ENCODE measurements at places on chromosomes 7 and 10.

DNA sequence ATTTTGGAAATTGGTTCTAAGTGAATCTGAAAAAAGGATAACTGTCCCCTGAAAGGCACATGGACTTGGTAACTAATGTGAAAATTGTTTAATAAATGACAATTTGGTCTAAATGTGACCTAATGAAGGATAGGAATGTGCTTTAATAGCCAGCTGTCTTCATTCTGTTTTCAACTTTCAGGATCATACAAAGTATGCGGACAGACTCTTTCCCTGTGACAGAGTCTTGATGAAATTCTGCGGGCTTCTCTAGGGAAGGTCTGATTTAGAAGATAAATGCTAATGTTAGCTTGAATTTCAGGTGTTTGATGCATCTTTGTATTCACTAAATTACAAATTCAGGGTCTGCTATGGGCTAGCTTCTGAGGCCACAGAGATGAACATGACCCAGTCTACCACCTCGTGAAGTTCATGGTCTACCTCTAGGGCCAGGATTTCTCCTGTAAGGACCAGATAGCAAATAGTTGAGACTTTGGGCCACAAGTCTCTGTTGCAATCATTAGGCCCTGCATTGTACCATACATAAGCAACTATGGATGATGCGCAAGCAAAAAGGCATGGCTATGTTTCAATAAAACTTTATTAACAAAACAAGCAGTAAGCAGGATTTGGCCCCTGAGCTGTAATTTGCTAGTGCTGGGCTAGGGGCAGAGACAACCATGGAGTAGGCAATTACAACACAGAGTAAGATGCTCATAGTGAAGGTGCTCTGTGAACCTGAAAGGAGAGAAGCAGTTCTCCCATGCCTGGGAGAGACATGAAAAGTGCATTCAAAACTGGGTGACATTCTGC is 368.6 kb downstream of the INHBA start:
- DNase-seq, result no peak

- no peak for DNase-seq
Observed at GRCh38 chr10:108688314-108688713, 1235.0 kb downstream of the XPNPEP1 start.

- DNase-seq, result no peak
Observed at GRCh38 chr10:94008526-94008925, 14.8 kb downstream of the PLCE1 start.

GRCh38 chr10:32972460-32972859 is 14.4 kb upstream of the ITGB1 start:
- DNase-seq, result no peak

DNA sequence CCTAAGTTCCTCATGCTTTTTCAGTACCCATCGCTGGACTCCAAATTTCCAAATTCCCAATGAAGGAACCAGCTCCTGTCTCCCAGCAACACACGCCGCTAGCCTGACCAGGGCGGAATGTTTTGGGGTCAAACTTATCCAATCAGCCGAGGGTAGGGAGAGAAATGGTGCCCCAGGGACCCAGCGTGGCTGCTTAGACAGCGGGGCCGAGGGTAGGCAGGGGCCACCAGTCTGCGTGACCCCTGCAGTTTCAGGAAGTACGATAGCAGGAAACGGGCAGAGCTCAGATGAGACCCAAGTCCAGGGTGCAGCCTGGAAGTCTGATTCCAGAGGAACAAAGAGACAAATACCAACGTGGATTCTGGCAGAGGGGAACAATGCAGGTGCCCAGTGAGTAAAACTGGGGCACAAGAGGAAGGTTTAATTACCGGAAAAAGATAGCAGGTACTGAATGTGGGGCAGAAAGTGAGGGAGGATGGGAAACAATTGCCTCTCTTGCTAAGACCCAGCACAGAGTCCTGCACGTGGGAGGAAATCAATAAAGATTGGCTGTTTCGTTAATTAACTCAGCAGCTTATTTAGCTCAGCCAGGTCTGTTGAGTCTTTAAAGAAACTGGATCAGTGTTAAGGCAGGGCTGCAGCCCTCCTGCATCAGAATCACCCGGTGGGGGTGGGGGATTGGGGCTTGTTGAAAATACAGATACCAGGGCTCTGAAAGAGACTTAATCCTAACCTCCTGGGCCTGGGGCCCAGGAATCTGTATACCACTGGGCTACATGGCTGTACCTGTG is 50.4 kb upstream of the NFE2L3 start:
- no peak for DNase-seq

GRCh38 chr10:127035827-127036226 is 130.6 kb downstream of the DOCK1 start:
- DNase-seq, result no peak

DNA sequence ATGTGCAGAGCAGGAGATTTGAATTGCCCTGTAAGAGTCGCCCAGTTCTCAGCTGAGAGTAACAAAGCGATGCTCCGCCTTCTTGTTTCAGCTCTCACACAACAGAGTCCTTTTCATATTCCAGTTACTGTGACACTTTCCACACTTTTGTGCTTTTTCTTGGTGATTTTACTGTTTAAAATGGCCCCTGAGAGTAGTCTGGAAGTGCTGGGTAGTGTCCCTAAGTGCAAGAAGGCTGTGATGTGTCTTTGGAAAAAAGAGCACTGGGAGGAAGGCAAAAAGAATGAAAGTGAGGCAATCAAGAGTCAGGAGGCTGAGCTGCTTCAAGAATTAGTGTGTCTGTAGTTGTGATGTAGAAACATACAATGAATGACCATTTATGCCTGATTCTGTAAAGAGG is 201.2 kb upstream of the SEMA3E start:
- no peak for DNase-seq

DNA sequence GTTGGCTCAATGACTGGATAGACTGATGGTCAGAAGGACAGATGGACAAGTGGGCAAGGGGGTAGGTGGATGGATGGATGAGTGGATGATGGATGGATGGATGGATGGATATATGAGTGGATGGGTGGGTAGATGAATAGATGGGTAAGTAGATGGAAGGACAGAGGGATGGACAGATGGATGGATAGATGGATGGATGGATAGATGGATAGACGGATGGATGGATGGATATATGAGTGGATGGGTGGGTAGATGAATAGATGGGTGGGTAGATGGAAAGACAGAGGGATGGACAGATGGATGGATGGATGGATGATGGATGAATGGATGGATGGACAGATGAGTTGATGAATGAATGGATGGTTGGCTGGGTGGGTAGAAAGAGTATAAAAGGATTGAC is 119.5 kb downstream of the GRID1 start:
- no peak for DNase-seq

- DNase-seq, result no peak
Observed at GRCh38 chr10:46223626-46224413, 63.0 kb upstream of the ANTXRL start.

DNA sequence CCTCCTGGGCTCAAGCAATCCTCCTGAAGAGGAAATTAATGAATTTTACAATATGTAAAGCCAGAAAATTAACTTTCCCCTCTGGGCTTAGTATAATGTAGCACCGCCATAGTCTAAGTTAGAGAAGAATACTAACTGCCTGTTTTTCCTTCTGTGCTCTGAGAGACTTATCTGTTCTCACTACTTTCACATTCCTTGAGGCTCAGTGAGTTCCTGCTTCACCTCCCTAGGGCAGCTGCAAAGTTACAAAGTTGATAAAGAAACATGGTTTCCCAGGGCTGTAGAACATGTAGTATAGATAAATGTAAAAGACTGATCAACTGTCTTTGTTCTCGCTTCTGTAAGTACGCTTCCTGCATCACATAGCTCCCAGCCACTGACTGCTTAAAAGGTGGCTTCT is 16.0 kb upstream of the OLAH start:
- no peak for DNase-seq

GRCh38 chr10:60958892-60959601 is 15.1 kb upstream of the RHOBTB1 start:
- no peak for DNase-seq

GRCh38 chr7:65989694-65990080 is 7.7 kb upstream of the GUSB start:
- no peak for DNase-seq

All from stimulated activated CD4-positive, alpha-beta T cell treated with anti-CD3 and anti-CD28 coated beads, Interleukin-4, amount 100 ng/mL, for 1 hour (primary cell).